ENCODE measurements at places on chromosomes 6 and 20.

DNA sequence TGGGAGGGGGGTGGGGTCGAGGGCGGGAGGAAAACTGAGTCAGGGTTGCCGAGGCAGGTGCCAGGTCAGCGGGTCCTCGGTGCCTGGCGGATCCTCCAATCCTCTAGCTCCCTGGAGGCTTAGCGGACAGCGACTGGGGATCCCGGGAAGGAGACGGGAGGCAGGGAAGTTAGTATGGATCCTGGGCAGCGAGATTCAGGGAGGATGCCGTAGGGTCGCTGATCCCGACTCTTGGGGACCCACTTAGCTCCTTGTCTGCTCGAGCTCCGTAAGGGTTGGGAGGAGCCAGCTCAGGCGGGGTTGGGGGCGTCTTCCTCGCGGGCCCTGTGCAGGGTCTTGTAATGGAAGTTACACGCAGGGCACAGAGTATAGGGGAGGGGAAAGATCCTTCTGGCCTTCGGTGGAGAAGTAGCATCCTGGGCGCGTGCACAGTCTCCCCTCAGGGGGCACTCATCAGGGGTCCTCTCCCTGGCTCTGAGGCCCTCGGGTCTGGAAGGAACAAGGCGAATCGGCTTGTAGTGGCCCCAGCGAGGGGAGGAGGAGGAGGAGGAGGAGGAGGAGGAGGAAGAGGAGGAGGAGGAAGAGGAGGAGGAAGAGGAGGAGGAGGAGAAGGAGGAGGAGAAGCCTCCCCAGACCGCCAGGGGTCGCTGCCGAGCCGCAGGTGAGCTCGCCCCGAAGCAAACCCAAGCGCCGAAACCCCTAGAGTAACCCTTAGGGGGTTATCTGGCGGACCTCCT is 6.4 kb upstream of the SLC12A5 start:
- DNase-seq = peak; percentile 46

GRCh38 chr6:149319422-149319821 is 1.9 kb downstream of the TAB2 start:
- peak; percentile 23 for DNase-seq

- peak; percentile 58 for DNase-seq
These were observed 191.3 kb upstream of the FOXA2 start for GRCh38 chr20:22775671-22776139.

- DNase-seq = peak; percentile 45
These were observed 672 bp downstream of the PREX1 start for GRCh38 chr20:48826883-48827771.

DNA sequence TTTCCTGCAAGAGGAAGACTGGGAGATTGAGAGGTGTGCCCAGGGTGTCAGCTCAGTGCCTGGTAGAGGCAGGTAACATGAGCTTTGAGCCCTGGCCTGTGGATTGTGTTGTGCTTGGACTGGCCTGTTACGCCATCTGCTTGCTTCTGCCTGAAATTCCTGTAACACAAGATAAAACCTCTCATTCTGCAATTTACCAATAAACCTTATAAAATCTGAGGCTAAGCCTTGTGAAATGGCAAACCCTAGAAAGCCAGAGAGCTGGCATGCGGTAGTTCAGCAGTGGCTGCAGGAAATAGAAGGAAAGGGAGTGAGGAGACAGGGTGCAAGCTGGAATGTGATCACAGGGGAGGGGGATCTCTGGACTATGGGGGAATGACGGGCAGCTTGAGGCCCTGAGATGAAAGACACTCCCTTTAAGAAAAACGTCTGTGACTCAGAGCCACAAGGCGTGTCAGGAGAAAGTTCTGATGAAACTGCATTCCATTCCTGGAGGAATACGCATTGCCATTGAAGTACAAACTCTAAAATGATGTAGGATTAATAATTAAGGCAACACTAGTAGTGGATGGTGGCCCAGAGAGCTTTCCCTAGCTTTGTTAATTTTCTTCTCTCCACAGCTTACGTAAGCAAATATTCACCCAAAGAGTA is 26.3 kb upstream of the TFAP2A start:
- no peak for DNase-seq

- peak; percentile 67 for DNase-seq
These were observed 374.4 kb downstream of the UTRN start for GRCh38 chr6:144659202-144660182.

GRCh38 chr6:30364591-30364990 is 19.6 kb downstream of the RPP21 start:
- no peak for DNase-seq

- no peak for DNase-seq
These were observed 4.6 kb upstream of the OSBPL2 start for GRCh38 chr20:62233684-62234083.

- DNase-seq = no peak
These were observed 55.8 kb downstream of the SNAI1 start for GRCh38 chr20:50038574-50038991.

DNA sequence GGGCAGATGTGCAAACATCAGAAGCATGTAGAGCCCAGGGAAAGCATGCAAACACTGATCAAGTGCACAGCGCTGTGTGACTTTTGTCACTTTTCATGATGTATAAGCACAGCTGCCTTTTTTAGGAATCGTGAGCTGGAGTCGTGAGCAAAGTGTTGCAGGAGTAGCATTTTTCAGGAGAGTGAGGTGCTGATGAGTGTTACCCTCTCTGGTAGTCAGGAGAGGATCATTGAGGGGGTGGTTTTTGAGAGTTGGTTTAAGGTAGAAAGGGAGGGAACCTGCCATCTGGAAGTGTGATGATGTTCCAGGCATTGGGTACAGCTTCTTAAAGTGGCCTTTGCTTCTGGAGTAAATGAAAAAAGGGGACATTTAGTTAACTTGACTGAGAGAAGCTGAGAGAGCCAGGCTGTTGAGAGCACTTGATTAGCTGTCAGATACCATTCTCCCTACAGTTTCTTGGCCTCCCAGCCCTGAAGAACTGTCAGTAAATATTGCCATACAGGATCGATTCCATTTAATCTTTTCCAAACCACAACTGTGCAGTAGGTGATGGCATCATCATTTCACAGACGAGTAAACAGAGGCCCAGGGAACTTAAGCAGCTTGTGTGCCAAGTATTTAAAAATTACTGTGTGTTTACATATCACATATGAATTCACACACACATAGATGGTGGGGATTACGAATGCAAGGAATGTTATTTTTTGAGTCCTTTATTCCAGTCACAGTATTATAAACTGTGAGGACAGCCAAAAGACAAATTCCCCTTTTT is 28.9 kb downstream of the TPD52L1 start:
- no peak for DNase-seq

DNA sequence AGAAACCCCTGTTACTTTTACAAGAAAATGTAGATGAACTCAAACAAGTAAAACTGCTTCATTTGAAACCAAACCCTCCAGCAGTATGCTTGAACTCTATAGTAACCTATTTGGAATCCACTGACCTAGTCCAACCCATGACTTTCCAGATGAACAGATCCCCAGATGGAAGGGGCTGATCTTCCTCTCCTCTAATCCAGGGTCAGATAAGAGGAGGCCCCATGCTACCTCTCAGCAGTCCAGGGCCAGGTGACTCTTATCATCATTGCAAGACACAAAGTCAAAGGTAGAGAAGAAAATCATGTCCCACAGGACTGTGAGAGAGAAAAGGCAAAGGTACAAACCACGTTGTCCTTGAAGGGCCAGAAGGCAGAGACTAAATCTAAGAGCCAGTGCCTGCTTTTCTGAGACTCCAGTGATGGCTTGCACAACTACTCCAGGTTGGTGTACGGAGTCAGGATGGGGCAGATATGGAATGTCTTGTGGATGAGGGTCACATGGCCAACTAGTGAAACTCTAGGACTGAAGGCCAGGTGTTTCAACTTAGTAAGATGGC is 81.4 kb upstream of the MYLIP start:
- no peak for DNase-seq

DNA sequence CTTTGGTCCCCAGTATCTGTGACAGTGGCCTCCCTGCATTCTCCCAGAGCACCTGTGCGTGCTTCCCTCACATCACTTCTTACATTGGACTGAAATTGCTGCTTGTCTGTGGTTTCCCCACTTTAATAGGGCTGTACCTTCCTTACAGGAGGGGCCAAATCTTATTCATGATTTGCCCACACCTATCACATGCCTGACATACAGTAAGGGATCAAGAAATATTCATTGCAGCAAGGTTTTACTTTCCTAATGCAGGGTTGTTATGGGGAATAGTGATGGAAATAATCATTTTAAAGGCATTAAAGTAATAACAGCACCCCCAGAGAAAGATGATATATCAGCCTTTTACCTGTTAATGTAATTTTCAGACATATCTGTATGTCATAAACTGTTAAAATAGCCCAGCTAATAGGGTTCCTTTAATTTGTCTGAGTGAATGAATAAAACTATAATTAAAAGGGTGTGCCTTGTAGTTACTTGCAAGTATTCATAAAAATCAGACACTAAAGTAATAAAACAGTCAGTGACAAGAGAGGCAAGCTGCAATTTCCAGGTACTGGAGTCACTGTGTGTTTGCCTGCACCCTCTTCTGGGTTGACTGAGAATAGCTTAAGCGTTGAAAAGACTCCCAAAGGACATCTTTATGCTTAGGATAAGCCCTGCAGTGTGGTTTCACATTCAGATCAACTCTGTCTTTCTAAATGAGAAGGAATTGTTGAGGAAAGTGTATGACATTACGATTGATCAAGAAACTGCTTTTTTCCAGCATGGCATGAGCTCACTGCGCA is 182.7 kb downstream of the PHACTR1 start:
- DNase-seq = no peak

DNA sequence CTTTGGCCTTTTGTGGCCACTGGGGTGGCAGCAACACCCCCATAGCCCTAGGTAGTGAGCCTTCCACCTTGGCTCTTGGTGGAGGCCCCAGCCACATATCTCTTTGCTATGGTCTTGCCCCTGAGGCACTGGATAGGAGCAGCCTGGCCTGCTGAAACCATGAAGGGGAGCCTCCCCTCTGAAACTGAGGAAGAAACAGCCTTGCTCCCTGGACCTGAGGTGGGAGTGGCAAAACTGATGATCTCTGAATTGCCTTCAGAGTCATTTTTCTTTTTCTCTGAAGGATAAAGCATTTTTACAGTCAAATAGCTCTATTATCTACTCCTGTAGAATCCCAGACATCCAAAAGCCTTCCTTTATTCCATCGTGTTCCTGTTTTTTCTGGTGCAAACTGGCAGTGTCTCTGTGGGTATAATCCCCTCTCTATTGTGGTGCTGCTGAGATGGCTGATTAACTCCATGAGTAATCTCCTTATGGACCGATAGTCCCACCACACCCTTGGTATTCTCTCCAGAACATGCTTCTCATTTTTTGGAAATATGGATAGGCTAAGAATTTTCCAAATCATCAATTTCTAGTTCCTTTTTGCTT is 22.0 kb upstream of the PRSS35 start:
- no peak for DNase-seq

- peak; percentile 83 for DNase-seq
These were observed 407.0 kb upstream of the SOX4 start for GRCh38 chr6:21186479-21187055.

DNA sequence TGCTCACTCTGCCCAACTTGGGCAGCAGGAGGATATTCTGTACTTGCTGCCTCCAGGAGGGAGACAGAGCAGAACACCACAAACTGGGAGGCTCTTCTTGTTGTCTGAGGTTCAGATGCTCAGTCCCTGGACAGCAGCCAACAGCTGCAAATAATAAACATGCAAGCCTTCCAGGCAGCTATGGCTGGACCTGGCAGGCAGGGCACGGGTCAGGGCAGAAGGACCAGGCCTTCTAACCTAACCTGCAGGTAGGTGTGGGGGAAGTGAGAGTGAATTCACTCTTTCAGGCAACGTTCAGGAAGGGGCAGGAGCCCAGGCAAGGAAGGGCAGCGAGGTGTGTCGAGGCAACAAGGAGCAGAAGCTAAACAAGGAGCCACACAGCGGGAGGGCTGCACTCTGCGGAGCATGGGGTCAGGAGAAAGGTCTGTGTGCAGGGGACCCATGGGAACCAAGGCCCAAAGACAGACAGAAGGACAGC is 31.5 kb downstream of the NINL start:
- peak; percentile 44 for DNase-seq

DNA sequence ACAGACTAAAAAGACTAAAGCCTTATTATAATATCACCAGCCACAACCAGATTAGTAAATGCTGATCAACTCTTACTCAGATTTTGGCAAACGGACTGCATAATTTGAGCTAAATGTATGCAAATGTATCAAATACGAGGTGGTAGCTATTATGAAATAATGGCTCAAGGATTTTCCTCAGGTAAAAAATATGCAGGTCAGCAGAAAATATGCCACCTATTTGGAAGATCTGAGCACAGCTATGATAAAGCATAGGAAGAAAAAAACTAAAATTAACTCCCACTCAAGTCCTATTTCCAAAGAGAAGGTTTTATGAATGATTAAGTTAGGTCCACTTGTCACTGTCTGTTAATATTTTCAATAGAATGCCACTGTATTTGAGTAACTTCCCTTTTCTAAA is 22.4 kb downstream of the SYCP2 start:
- DNase-seq = no peak

DNA sequence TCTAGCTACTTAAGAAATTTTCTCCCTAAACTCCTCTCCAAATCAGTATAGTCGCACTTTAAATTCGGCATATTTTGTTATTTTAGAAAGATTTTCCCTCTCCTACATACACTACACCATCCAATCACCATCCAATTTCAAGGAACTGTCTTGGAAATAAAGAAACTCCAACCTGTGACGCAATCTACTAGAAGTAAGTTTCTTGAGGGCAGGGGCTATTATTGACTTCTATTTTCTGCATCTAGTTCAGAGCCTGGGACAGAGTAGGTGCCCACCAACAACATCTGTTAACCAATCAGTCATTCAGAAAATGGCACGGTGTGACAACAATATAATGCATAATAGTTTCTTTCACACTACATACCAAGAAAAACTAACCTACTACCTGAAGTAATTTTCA is 3.6 kb downstream of the ATG5 start:
- DNase-seq = no peak

DNA sequence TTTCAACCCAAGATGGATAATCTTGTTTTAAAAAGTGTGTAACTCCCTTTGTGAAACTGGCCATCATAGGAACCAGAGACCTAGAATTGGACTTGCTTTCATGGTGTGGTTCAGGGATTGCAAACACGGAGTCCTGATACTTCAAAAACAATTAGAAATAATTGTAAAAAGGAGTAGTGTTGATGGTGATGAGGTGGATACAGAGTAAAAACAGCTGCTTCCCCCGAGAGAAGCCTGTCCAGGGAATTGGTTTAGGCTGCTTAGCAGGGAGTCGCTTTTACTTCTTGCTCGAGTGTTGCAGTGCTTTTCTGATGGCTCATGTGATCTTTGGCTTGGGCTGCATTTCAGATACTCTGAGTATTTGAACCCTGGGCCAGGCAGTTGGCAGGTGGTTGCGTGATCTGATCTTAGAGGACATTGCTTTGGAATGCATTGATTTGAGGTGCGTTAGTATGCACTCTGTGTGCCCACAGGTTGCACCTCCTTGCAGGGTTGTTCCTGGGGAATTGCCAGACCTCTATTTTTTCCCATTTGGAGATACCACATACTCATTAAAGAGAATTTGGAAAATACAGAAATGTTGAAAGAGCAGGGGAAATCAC is 19.5 kb downstream of the KIF3B start:
- DNase-seq = no peak

GRCh38 chr6:99810942-99811620 is 182.9 kb downstream of the MCHR2 start:
- DNase-seq = no peak

- no peak for DNase-seq
These were observed 50.5 kb downstream of the CFAP61 start for GRCh38 chr20:20102716-20103258.

All from lung microvascular endothelial cell (primary cell).